Thoracic aorta (tissue), 2 donors: ENCODE measurements at places on chromosomes 3 and 15. TPM values are rescaled to one million over a fixed set of nuclear protein-coding genes. Genes with fewer than 3 reads are reported as not detected.

CAMK1 gene
- 50.9 TPM for total RNA-seq

HEMK1 gene
- total RNA-seq: 12.7 TPM

NMNAT3 gene
- 3.0 TPM for total RNA-seq

- H3K27ac ChIP-seq: peak overlapping the region; percentile 98
- peaks cover 46% of the 10 kb centered on the region for H3K4me1 ChIP-seq
- peak overlapping the region; percentile 3 for H3K4me3 ChIP-seq
- H3K27me3 ChIP-seq: no peaks in the 10 kb centered on the region
Measured at GRCh38 chr3:57952208-57952631, 56.0 kb upstream of the FLNB start.

DNA sequence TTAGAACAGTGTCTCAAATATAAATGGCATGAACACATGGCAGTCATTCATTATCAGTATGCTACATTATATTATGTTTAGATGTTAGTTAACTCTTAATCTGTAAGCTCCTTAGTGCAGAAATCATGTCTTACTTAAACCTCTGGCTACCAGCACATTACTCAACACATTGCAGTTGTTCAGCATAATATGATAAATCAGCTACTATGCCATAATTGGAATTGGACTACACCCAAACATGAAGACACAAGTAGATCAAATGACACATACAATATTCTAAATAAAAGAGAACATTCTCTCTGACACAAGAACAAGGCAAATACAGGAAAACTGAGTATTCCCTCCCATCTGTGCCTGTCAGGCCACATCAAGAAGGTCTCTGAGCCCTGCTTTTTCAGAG is 116.1 kb downstream of the PCCB start:
- H3K27me3 ChIP-seq: no peaks in the 10 kb centered on the region
- H3K36me3 ChIP-seq: no peaks in the 10 kb centered on the region
- H3K4me1 ChIP-seq: no peaks in the 10 kb centered on the region
- H3K27ac ChIP-seq: no peak overlapping the region
- no peak overlapping the region for H3K4me3 ChIP-seq

- H3K27ac ChIP-seq: no peak overlapping the region
- H3K36me3 ChIP-seq: no peaks in the 10 kb centered on the region
- no peak overlapping the region for H3K4me3 ChIP-seq
- no peaks in the 10 kb centered on the region for H3K27me3 ChIP-seq
- H3K4me1 ChIP-seq: peaks cover 14% of the 10 kb centered on the region
Measured at GRCh38 chr15:48040166-48040817, 80.5 kb upstream of the SLC24A5 start.

DNA sequence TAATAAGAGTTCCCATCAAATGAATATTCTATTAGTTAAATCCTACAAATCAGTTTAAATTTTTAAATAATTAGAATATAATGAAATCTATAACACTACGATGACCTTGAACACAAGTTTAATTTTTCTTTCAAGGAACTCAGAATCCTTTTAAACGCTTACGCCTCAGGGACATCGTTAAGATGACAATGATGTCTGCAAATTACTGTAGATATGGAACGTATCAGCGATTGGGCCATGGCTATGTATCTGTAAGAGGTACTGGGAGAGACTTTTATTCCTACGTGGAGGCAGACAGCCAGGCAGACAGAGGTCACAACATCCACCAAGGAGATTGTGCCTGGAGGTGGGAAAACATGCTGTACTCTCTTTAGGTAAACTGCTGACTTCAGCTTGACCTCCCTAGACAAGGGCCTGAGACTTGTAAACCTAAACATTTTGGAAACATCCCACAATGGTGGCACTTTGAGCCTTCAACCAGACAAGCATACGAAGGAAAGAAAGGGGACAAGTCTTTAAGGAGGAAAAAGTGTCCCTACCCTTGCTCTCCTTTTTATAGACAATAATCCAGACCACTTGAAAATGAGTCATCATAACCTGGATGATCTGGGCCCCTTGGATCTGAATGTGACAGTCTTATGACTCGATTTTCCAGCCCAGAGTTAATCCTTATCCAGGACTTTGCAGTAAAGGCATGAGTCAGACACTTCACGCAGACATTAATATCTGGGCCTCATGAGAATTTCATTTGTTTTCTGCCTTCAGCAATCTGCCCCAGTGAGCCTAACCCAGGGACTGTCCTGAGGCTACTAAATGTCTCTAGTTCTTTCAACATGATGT is 6.8 kb upstream of the LDHAL6B start:
- peak overlapping the region; percentile 8 for H3K27ac ChIP-seq
- H3K36me3 ChIP-seq: peaks cover 48% of the 10 kb centered on the region
- H3K27me3 ChIP-seq: no peaks in the 10 kb centered on the region
- DNase-seq: no peak
- H3K4me3 ChIP-seq: no peak overlapping the region
- no peaks in the 10 kb centered on the region for H3K4me1 ChIP-seq

DNA sequence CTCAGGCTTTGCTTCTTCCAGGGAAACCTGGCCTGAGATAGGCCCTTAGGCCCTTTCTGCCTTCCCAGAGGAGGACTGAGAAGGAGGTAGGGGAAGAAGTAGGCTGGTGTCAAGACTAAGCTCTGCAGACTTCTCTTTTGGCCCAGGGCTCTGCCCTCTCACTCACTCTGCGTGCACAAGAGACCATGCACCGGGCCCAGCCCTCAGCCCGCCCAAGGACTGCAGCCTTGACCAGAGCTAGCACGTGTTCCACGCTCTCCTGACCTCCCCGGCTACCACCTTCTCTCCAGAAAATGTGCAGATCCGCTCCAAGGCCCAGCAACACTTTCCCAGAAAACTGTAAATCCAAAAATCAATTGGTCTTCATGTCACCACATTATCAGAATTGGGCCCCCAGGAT is 59.8 kb downstream of the SEMA5B start:
- DNase-seq: no peak
- no peak overlapping the region for H3K4me3 ChIP-seq
- H3K4me1 ChIP-seq: peaks cover 16% of the 10 kb centered on the region
- H3K27me3 ChIP-seq: no peaks in the 10 kb centered on the region
- H3K36me3 ChIP-seq: no peaks in the 10 kb centered on the region
